HEK293T (cell line): ENCODE measurements at places on chromosomes 1 and 21.

DNA sequence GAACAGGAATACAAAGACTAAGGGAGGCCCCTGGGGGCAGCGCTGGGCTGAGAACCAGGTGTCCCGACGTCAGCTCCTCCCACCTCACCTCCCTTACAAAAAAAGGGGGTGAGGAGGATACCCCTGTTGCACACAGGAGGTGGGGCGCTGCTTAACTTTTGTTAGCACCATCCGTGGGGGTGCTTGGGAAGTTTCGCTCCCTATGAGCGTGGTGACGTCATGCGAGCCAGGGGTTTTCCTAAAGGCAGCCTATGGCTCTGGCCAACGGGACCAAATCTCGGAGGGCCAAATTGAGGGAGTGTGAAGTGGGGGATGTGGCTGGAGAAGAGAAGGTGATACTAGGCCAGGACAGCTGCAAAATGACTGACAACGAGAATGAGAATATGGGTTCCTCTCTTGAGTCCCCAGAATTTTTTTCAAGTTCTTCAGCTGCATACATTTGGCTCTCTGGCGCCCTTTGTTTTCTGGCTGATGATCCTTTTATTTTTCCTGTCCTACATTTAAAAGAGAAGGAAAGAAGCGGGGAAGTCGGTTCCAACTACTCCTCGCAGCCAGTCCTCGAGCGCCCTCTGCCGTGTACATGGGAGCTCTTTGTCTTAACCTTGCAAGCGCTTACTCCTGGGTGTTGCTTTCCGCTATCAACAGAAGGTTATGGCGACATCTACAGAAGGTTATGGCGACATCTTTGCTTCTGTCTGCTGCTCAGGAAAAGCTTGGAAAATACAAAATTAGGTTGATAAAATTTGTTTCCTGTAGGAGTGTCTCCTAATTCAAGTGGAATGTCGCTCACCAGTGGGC is 48.0 kb upstream of the ZC3H11B start:
- peak; percentile 75 for DNase-seq

- DNase-seq = no peak
Observed at GRCh38 chr1:218461351-218461750, 116.2 kb downstream of the TGFB2 start.

DNA sequence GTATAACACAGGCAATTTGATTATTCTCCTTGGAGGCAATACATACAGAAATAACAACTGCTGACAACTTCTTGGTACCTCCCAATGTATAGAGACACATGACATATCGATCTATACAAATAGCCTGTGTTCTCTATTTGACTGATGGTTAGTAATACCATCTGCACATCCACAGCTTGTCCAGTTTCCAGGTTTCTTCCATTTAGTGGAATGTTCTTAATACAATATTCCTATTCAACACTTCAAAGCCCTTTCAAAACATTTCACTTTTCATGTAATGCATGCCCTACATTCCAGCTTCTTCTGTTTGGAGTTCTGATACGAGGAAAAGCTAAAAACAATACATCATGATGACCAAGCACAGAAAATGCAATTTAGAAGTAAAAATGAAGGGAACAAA is 37.0 kb upstream of the GORAB start:
- DNase-seq = no peak

DNA sequence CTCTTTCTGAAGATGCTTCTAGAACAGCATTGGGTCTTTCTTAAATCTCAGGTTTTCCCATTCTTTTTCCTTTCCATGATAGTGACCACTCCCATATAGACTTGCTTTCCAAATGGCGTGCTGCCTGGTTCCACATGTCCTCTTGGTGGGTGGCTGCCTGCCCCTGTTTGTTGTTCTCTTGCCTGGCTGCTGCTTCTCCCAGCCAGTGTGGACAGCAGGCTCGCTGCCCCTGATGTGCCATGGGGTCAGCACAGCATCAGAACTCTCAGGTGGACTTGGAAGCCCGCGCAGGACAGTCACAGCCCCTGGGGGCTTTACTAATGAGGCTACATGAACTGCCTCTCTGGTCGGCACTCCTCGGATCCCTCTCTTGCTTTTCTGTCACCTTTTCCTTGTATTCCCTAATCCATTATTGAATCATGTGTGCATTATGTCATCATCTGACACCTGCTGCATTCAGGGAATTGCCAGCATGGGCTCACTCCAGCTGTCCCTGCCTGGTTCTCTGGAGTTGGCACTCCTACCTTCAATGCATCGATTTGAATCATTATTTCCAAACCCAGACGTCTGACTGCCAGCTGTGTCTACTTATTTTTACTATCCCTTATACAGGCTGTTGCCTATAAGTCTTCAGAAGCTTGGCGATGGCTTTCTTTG is 100.5 kb upstream of the COA6 start:
- DNase-seq = no peak

DNA sequence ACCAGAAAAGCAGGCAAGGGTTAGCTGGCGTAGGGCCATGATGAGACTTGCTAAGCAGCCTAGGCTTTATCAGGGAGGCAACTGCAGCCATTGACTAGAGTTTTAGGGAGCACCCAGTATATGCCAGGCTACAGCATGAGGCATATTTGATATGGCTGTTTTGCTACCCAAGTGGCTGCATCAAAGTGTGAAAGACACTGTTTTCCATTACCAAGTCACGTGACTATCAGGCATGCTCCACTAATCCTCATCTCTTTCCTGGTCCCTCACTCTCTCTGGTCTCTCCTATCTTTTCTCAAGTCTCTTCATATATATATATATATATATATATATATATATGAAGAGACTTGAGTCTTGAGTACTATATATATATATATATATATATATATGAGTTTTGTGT is 206.7 kb upstream of the POU3F1 start:
- DNase-seq = no peak

- DNase-seq = no peak
Observed at GRCh38 chr1:219806642-219807041, 121.7 kb downstream of the SLC30A10 start.

- DNase-seq = no peak
Observed at GRCh38 chr1:71377886-71378285, 297.1 kb upstream of the ZRANB2 start.

DNA sequence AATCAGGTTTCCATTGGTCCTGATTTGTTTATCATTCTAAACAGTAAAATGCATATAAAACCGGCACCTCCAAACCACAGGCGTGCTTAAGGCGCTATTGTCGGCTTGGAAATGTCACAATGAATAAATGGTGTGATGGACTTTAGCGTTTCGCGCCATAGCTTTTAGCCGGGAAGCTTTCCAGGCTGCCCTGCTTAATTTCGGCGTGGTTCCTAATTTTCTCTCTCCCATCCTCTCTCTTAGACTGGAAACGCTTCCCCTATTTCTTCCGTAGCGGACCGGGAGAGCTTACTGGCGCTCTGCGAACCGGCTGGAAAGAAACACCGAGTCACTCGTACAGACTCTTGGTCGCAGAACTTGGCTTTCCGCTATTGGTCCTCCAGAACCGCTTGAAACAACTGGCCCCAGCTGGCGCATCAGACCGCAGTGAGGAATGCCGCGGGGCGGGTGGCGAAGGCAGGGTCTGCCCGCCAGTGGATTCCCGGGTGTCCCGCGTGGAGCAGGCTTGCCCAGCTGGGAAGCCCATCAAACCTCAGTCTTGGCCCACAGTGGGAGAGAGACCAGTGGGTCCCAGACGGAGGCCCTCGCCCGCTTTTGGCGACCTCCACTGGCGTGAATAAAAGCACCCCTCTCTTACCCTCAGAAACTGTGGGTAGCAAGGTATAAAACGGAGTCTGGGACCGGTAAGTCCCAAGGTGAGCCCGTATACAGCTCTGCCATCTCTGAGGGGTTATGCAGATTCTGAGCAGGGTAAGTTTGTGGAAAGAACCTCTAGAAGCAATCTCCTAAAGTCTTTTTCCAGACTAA is 4.0 kb upstream of the LHX8 start:
- DNase-seq = no peak

DNA sequence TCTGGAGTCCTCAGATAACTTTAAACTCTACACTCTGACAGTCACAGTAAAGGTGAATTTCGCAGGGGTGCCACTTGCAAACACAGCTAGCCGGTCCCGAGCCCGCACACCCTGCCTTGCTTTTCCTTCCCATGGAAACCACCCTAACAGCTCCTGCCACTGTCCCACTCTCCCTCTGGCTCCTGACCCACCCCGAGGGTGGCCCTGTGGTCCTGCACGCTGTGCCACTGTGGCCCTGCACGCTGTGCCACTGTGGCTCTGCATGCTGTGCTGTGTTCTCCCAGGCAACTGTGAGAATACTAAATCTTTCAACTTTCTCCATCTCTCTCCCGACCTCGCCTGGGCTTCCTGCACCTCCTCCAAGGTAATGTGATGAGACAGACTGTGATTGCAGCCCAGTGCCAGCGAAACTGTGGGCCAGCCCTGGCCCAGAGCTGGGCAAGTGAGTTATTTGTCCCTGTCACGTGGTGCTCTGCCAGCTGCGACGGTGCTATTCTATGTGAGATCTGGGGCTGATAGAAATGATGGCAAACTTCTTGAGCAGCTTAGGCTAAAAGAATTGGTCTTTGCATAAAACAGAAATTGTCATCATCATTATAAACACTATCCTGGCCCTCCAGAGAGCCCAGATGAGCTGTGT is 63.4 kb upstream of the TARBP1 start:
- no peak for DNase-seq

DNA sequence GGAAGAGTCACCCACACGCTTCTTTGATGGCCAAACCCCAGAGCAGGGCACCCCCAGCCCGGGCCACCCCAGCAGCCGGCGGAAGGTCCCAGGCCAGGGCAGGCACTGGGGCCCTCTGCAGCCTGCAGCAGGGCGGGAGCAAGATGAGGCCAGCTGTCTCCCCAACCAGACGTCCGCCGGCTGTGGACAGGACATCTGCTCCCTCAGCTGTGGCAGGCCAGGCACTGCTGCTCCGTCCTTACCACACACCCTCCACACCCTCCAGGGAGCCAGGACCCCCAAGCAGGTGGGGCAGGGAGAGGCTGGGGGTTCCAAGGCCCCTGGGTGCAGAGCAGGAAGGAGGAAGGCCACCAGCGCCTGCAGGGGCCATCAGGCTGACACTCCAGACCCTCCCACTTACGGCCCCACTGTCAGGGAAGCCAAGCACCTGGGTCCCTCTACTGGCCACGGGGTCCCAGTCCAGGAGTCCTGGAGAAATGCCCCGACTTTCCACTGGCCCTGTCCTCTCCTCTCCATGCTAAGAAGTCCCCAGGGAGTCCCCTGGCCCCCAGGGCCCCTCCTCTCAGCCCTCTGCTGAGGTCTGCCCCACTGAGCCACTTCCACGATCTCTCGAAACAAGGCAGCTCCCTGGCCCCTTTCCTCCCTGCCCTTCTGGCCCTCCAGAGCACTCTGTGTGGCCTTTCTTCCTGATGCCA is 5.6 kb downstream of the WNT9A start:
- no peak for DNase-seq

DNA sequence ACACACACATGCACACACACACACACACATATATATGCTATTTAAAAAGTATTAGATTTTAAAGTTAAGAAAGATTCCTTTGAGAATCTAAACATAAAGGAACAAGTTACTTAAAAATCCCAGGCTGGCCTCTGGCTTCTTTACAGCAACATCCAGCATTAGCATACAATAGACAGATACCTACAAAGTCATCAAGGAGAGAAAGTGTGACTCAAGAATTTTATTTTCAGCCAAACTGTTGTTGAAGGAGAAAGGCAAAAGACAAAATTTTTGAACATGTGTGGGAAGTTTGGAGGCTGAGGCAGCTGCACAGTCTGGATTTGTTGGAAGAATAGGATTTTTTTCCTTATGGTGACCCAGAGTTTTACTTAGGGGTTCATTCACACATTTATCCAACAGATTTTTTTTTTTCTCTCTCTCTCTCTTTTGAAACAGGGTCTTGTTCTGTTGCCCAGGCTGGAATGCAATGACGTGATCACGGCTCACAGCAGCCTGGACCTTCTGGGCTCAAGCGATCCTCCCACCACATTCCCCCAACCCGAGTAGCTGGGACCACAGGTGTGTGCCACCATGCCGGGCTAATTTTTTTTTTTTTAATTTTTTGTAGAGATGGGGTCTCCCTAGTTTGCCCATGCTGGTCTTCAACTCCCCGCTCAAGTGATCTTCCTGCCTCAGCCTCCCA is 24.0 kb upstream of the SPOCD1 start:
- no peak for DNase-seq

DNA sequence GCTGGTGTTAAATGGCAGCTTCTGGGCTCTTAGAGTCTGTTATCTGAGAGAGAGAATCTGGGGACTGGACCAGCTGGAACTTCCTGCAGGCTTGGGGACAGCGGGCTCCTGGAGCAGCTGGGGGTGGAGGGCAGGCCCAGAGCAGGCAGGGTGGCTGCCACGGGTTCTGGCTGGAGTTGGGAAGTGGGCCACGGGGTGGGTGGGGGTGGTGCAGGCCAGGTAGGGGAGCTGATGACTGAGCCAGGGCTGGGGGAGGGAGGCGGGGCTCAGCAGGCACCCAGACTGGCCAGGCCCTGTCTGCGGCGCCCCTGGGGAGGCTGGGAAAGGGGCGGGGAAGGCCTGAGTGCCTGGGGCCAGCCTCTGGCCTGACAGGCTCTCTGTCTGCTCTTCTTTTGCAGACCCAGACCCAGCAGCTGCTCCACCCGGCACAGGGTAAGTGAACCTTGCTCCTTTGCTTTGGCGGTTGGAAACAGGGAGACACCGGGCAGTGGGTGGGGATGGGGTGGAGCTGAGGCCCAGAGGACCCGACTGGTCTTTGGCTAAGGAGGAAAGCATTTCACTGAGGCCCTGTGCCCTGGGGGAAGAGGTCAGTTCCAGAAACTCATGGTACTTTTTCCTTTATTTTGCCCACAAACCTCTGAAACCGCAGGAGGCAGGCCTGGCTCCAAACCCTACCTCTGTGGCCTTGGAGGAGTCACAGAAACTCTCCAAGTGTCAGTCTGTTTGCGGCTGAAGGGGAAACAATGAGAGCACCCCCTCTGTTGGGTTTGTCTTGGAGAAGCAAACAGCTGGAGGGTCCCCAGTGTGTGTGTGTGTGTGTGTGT is 48.8 kb downstream of the ARHGEF10L start:
- DNase-seq = no peak

DNA sequence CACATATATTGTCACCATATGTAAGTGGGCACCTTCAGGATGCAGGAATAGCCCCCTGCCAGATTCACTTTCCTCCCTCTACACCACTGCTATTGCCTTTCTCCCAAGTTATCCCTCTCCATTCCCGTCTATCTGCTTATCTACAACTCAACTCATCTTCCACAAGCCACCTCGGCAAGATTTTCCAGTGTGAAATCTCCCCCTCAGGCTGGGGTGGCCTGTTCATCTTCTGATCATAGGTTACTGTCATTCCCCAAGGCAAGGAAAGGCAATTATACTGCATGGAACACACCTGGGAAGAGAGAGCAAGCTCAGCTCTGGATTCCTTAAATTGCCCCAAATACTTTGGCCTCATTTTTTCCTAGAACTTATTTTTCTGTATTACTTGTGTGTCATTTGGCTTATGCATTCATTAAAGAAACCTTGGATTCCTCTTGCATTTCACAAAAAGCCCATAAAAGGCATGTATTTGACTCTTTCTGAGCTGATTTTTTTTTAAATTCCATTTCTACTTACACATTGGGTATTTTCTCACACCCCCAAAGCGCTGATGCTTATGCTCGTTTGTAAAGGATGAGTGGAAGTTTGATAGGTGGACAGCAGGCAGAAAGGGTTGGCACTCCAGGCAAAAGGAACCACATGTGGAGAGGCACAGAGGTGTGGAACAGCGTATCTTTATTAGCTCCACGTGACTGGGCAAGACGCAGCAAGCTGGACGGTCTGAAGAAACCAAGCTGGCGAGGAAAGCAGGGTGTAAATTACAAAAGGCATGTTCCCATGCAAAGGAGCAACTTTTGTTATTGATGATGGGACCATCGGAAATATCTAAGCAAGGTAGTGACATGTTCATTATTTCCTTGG is 169.7 kb upstream of the RAB4A start:
- DNase-seq = no peak
